Cortex of kidney (tissue), 1 donor: ENCODE measurements at places on chromosomes 3 and 15.

GRCh38 chr3:152113413-152113812, 155.3 kb upstream of the MBNL1 start:
- no peak for DNase-seq

DNA sequence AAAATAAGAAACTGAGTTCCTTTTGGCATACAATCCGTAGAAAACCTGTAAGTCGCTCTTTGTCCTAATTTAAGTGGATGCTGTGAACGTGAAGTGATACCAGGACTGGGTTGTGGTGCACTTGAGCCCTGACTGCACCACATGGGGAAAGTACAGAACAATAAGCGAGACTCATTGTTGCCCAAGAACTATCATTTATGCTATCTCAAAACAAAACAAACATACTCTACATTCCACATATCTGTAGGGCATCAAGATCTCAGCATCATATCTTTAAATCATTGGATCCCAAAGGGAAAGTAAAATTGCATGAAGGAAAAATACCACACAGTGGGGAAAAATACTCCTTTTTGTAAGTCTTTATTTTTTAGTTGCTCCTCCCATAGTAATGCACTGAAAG, 580.3 kb downstream of the MECOM start:
- DNase-seq, result no peak

- no peak for DNase-seq
These were observed 21.6 kb downstream of the SEC61A1 start for GRCh38 chr3:128073807-128074206.

GRCh38 chr3:55484191-55484689, 2.9 kb downstream of the WNT5A start:
- DNase-seq, result no peak

GRCh38 chr3:17554078-17554477, 188.4 kb downstream of the TBC1D5 start:
- no peak for DNase-seq

DNA sequence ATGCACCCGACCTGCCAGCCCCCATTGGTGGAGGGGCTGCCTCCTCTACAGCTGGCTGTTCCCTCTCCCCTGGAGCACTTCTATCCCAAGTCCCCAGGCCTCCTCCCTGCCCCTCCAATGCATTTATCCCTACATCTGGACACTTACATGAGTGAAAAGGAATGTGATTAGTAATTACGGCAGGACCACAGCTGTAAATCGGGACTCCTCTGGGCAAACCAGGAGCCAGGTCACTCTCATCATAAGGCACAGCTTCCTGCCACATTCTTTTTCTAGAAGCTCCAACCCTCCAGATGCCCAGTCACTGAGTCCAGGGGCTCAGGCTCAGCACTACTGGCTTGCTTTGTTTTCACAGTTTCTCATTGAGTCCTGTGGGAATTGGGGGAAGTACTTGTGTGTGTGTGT, 54.3 kb downstream of the IL20RB start:
- DNase-seq, result no peak

DNA sequence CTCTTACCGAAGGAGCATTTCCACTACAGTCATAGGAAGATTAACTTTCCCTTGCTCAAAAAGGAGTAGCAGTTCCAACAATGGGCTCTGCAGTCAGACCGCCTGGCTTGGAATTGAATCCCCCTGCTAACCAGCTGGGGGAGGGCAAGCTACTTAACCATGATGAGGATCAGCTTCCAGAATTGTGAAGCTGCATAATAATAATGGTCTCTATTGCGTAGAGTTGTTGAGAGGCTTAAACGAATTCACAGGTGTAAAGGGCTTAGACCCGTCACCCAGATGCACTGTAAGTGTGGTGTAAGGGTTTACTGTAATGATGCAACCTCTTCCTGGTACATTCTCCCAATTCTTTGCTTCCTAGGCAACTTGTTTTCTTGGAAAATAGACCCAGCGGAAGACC, 185.2 kb upstream of the RGMA start:
- no peak for DNase-seq
